ENCODE measurements at places on chromosomes 5 and 9.

DNA sequence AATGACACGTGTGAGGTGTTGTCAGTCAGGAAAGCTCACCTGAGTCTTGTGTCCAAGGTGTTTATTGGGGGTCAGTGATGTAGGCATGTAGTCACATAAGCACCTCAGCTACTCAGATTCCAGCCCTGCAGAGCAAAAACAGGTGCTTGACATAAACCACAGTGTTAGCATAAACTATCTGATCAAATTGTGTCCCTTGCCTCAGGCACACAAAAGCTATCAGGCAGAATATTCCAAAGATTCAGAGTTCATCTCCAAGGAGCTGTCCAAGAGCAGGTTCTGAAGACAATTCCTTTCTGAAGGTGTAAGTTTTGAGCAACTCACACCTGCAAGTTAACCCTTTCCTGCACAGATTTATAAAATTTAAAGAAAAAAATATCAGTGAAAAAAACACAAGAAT, 102.2 kb upstream of the ITGA1 start:
- no peak for DNase-seq

GRCh38 chr9:113711251-113711650, 164.9 kb upstream of the ZNF618 start:
- DNase-seq = no peak

DNA sequence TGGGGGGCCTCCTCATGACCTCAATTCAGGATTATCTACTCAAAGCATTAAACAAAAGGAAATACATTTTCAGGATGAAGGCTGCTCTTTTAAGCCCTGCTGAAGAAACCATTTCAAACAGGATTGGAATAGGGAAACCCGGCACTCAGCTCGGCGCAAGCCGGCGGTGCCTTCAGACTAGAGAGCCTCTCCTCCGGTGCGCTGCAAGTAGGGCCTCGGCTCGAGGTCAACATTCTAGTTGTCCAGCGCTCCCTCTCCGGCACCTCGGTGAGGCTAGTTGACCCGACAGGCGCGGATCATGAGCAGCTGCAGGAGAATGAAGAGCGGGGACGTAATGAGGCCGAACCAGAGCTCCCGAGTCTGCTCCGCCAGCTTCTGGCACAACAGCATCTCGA, 720 bp downstream of the TMEM203 start:
- no peak for DNase-seq

DNA sequence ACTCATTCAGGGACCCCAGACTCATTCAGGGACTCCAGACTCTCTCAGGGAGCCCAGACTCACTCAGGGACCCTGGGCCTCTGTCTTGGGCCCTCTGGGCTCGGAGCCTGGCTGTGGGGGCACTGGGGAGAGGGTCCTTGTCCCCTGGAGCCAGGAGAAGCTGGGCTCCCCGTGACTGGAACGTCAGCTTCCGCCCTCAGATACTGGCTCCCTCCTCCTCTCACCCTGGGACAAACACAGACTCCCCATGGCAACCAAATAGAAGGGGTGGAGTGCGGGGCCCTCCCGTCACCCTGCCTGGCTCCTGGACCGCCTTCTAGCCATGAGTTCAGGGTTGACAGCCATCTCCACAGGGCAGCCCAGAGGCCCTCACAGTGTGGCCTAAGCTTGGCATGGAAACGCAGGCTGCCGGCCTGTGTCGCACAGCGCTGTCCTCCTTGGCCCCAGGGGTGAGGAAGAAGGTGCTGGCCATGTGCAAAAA, 27.6 kb downstream of the ZDHHC11B start:
- DNase-seq = peak; percentile 35

DNA sequence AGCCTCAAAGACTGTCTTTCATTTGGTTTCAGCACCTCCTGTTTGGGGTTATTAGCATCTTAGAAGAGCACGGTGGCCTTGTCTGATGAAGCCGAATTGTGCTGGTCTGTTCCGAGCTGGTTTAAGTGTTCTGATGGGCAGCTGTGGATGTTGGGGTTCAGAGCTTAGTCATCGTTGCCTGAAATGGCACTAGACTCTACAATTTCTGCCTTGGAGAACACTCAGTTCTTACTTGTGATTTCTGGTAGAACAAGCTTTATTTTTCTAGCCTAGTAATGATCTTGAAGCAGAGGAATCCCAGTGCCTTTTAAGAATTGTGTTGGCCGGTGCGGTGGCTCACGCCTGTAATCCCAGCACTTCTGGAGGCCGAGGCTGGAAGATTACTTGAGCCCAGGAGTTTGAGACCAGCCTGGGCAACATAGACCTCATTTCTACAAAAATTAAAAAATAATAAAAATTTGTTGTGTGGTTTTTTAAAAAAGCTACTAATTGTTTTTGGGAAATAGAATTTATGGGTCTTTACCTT, 7.8 kb downstream of the FBXW5 start:
- DNase-seq = no peak

GRCh38 chr9:17775656-17776055, 196.8 kb downstream of the SH3GL2 start:
- no peak for DNase-seq

DNA sequence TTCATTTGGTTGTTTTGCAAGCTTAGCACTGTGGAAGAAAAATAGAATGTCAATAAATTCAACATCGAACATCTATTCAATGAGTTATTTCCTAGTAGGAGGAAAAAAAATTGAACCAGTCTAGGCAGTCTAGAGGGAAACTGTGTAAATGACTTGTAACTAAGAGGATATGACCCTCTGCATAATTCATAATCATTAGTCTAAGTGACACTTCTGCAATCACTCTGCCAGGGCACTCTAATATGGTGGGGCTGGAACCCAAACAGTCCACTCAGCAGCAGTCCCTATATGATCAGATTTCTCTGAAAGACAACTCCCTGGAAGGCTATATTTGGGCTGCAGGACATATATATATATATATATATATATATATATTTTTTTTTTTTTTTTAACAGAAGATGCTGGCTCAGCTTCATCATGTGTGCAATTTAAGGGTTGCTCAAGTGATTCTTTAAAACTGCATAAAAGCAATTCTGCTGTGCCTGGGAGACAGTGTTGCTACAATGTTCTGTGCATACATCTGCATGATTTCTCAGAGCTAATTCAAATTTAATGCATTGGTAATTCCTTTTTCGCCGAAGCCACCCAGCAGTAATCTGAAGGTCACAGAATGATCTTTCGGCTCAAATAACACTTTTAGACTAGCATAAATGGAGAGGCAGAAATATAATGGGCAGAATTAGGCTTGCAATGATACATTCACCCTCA, 482.1 kb upstream of the ZNF608 start:
- no peak for DNase-seq

DNA sequence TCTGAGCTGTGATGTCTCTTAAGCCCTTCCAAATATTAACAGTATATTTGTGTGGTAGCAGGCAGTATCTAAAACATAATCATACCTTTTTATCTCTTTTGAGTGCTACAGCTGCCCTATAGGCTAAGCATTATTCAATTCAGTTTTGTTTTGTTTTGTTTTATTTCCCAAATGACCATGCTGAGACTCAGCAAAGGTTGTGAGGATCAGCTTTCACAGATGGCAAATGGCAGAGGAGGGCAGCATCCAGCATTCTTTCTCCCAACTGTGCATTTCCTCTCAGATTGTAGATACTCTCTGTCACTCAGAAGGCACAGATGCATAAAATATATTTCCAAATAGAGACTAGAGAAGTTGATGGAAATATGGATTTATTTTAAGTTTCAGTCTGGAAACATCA, 90.7 kb downstream of the DAPK1 start:
- DNase-seq = no peak

GRCh38 chr5:52725808-52726207, 61.9 kb upstream of the ITGA1 start:
- no peak for DNase-seq

DNA sequence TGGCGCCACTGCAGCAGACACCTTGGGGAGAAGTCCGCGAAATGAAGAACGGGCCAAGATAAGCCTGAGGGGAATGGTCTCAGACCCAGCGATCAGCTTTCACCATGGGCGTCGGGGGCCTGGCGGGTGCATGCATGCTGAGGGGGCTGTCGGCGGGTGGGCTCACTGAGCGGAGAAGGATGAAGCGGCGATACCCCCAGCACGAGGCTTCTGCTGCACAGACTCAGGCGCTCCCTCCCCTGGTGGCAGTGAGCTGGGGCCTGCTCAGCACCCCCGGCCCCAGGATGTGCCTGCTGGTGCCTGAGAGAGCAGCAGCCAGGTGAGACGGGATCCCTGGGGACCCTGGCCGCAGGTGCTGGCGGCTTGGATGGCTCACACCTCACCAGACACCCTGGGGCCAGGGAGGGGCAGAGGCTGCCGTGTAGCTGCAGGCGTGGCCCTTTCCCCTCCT, 31.2 kb downstream of the CEP72 start:
- DNase-seq = no peak

DNA sequence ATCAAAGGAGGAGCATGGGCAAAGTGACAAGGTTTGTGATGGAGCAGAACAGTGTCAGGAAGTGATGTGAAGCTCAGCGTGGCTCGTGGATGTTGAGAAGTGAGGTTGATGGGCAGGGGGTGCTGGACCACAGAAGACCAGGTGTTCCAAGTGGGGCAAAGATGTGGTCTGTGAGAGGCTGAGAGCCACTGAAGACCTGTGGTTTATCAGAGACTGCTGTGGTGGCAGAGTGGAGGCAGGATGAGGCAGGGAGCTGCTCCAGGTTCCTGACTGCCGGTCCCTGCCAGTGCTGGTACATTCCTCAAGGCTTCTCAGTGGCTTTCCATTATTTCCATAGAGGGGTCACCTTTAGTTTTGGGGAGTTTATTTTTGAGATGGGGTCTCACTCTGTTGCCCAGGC, 19.1 kb downstream of the PALM2AKAP2 start:
- no peak for DNase-seq

DNA sequence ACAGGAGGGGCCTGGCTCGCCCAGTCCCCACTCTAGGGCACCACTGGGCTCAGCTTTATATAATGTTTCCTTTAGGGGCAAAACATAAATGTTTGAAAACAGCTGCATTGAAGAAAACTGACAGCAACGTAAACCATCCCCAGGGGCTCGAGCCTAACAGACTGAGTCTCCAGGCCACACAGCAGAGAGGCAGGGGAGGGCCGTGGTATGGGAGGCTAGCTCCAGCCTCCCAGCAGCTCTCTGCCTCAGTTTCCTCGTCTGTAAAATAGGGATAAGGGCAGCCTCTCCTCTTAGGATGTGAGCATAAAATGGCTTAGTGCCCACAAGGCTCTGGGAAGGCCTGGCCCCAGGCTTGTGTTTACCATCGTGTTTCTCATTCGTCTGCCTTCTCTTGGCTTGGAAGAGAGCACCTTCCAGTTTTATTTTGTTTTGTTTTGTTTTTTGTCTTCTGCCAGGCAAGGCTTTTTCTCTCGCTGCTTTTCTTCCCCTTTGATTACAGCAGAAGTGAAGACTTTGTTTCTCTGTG, 2.7 kb downstream of the ANKRD33B start:
- DNase-seq = no peak

DNA sequence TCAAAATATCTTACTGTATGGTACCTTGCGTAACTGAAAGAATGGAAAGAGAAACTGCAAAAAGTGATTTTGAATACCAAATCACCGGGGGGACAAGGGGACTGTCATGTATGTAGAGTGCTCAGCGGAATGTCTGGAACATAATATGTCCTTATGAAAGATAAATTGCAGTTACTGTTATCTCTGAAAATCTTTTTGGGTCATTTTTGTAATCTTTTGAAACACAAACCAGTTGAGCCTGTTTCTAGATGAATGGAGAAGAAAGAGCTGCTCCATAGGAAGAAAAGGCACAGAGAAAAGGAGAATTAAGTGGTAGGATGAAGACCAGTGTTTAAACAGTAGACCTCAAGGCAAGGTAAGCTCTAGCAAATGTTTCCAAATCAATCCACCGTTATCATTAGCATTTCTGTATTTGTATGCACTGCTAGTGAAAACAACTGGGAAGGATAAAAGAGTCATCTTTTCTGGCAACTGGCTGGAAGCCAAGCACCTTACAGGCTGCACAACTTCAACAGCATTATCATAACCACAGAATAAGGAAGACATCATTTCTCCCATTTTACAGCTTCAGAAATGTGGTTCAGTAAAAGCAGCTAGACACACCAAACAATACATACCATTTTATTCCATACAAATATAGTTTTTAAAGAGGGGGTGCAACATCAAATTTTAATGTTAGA, 158.5 kb downstream of the TRPM3 start:
- DNase-seq = no peak

GRCh38 chr5:3375586-3376311, 219.9 kb upstream of the IRX1 start:
- DNase-seq = no peak

DNA sequence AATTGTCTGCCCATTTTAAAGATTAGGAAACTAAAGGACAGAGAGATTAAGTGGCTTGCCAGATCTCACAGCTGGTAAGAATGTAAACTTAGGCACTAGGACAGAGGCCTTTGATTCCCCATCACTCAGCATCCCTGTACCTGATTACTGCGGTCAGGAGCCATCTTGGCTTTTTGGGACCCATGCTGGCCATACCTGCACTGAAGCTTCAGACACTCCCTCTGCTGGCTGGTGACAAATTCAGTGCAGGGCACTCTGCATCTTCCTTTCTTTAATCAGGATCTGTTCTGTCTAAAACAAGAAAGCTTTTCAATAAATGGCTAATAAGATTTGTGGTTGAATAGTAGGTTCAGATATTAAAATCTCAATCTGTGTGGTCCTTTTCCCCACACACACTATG, 215.5 kb upstream of the RORB start:
- peak; percentile 28 for DNase-seq

- no peak for DNase-seq
These were observed 92.2 kb upstream of the SARDH start for GRCh38 chr9:133830310-133830709.

DNA sequence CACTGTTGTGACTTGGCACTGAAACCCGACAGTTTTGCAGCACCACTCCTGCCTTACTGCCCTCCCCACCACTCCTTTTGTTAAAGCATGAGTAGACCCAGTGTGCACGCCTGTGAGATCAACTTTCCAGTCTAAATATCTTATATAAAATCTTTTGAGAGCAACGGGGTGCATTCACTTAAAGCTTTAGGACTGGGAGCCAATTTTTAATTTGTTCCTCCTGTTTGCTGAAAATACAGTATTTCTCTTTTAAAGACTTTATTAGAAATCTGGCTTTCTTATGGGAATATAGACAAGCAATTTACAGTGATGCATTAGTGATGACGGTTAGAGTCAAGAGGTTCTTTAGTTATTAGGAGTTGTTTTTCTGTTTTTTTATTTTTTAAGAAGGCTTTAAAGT, 397.5 kb downstream of the TMEM167A start:
- DNase-seq = no peak

DNA sequence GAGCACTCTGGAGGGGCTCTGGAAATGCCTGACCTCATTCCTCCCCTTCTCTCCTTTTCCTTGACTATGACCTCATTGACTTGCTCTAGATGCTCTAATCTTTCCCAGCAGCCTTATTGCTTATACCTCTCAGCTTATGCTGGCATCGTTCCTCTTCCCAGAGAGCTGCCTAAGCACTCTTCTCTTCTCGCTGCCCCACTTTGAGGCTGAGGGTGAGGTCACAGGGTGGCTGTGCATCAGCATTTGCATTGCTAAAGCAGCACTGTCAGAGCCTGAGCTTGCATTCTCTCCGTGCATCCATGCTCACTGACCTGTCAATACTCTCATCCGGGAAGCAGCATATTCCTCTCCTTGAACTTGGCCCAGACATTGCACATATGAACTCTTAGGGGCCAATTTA, 96.4 kb upstream of the NTRK2 start:
- DNase-seq = no peak

All from natural killer cell (primary cell).